ENCODE measurements at places on chromosomes 7 and 10.

DNA sequence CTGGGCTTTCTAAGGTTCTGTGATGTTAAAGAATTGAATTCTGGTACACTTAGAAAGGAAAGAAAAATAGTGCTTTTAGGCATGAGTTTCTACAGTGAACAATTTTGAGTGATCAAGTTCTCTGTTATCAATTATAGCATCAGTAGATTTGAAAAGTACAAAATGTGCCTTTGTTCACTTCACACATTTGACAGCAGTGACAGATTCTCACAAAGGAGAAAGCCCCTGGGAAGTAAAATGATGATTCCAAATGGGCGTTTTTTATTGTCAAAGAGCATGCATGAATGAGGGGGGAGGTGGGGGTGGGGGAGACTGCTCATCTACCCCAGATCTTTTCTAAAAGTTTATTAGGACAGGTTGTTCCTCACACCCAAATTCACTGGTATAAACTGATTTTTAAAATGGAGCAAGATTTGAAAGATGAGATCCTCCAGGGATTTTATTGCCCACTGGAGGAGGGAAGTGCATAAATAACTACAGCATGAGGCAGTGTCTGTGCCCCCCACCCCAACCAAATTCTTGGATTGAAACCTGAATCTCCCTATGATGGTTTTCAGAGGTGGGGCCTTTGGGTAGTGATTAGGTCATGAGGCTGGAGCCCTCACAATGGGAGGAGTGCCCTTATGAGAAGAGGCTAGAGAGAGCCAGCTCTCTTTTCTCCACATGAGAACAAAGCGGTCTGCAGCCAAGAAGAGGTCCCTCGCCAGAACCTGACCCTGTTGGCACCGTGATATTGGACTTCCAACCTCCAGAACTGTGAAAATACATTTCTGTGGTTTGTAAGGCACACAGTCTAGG, 79.5 kb downstream of the AOAH start:
- no peak for DNase-seq

- no peak for DNase-seq
Measured at GRCh38 chr10:43039624-43040481, 37.0 kb upstream of the RET start.

DNA sequence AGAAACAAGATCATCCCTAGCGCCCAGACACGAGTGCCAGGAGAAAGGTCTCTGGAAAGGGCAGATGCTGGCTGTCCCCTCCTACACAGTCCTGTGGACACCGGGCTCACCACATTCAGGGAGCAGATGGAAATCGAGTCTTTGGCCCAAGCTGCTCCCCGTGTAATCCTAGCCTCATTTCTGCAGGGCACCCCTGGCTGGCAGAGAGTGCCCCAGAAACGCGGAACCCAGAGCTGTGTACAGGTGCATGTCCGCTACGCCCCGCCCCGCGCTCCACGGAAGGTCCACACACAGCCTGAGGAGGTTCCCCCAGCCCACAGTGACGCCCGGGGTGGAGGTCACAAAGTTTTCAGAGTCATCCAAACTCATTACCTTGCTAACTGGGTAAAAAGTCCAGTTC, 202.8 kb downstream of the MAD1L1 start:
- DNase-seq, result no peak

GRCh38 chr10:111804781-111805180, 378.8 kb downstream of the GPAM start:
- no peak for DNase-seq

GRCh38 chr10:3902054-3902808, 117.2 kb upstream of the KLF6 start:
- no peak for DNase-seq

DNA sequence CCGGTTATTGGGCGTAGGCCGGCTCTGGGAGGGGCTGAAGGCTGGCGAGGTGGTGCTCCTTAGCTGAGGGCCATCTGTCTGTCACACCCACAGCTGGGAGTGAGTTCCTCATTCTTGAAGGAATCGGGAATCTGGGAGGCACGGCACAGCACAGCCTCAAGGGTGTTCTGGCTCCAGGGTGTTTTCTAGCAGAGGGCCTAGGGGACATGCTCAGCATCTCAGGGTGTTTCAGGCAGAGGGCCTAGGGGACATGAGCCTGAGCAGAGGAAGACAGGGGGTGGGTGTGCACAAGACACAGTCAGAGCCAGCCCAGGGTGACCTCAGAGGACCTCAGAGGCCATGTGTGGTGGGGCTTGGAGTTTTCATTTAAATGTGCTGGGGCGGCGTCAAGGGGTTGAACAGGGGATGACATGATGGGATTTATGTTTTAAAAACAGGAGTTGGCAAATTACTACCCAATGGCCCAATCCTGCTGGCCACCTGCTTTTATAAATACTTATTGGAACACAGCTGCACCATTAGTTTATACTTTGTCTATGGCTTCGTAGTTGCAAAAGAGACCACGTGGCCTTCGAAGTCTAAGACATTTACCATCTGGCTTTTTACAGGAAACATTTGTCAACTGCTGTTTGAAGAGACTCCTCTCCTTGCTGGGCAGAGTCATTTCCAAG, 121.6 kb downstream of the PRKAG2 start:
- DNase-seq, result no peak

Data from AG09309 (cell line).